ENCODE measurements at places on chromosomes 3 and 15.
A peak's percentile ranks its signal among the peaks of the same experiment; 100 is the strongest.

DNA sequence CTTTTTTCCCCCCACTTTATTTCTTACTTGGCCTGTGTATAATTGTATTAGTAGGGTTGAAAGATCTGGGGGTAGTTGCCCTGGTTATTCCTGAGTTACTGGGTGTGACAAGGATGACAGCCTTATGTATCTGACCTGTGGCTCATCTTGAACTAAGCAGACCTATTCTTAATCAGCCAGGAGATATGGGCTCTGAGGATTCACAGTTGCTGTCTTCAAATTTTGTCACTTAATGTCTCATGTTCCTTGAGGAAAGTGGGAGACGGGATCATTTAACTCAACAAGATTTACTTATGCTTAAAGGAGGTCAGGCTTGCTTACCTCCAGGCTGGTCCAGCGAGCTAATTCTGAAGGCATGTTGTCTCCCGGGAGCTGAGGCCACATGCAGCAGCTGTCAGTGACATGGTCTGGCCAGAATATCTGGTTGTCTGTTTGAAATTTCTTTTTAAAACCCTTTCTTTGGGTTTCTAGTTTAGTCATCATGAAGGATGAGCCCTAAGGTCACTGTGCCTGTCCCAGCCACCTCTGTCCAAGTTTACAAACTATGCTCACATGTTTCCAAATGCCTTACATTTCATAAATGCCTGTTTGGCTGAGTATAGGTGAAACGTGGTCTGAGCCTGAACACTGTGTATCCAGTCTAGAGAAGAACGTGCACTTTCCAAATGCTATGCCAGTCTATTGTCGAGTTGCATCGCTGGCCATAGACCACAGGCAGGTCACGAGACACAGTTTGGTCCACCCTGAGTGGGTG is 26.8 kb downstream of the LRTM1 start:
- DNase-seq: no peak

- DNase-seq: no peak
These were observed 1.1 kb upstream of the OR4F15 start for GRCh38 chr15:101810876-101811275.

GRCh38 chr15:40183636-40184463 is 23.0 kb downstream of the BUB1B start:
- DNase-seq: no peak

GRCh38 chr3:193869221-193870201 is 266.4 kb upstream of the HES1 start:
- DNase-seq: peak; percentile 74

- DNase-seq: peak; percentile 76
These were observed 225.6 kb upstream of the TLE3 start for GRCh38 chr15:70323111-70323851.

GRCh38 chr15:97972366-97972765 is 11.9 kb downstream of the ARRDC4 start:
- no peak for DNase-seq

DNA sequence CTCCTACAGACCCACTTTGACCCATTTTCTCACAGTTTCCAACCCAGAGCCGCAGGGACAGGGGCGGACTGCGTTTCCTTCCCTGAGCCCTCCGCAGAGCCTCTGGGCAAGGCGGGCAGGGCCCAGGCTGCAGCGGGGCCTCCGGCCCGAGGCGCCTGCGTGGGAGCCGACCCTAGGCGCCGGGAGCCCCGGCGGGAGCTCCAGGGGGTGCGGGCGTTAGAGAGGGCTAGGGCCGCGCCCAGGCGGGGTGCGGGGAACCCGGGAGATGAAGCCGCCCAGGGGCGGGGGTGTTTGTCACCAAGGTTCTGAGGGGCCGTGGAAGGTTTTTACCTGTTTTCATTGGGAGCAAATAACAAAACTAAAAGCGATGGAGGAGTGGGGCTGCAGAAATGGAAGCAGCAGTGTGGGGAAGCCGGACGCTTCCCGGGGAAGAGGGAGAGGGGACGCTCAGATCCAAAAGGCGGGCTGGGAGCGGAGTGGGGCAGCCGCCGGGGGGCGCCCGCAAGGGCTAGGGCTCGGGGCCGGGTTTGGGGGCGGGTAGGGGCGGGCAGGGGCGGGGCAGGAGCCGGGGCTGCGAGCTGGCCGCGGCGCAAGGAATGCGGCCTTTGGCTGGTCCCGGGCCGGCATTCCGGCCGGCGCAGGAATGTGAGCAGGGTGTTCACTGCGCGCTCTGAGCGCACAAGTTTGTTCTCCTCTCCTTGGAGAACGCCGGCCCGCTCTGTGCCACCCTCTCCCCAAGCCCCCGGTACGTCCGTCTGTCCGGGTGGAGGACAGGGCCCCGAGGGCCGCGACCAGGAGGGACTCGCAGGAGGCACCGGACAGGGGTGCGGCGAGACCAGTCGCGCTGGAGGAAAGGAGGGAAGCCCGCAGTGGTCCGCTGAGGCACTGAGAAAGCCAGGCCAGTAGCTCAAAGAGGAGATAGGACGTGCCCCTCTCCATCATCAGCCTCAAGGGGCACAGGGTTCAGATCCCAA is 61.1 kb downstream of the AMOTL2 start:
- DNase-seq: peak; percentile 84

GRCh38 chr3:103127737-103128136 is 692.9 kb downstream of the ZPLD1 start:
- DNase-seq: no peak

- DNase-seq: no peak
These were observed 115.0 kb downstream of the RAP2B start for GRCh38 chr3:153277029-153277428.

- DNase-seq: no peak
These were observed 13.5 kb upstream of the NR2C2 start for GRCh38 chr3:14933820-14934425.

GRCh38 chr3:150544041-150544440 is 2.3 kb downstream of the SERP1 start:
- no peak for DNase-seq

DNA sequence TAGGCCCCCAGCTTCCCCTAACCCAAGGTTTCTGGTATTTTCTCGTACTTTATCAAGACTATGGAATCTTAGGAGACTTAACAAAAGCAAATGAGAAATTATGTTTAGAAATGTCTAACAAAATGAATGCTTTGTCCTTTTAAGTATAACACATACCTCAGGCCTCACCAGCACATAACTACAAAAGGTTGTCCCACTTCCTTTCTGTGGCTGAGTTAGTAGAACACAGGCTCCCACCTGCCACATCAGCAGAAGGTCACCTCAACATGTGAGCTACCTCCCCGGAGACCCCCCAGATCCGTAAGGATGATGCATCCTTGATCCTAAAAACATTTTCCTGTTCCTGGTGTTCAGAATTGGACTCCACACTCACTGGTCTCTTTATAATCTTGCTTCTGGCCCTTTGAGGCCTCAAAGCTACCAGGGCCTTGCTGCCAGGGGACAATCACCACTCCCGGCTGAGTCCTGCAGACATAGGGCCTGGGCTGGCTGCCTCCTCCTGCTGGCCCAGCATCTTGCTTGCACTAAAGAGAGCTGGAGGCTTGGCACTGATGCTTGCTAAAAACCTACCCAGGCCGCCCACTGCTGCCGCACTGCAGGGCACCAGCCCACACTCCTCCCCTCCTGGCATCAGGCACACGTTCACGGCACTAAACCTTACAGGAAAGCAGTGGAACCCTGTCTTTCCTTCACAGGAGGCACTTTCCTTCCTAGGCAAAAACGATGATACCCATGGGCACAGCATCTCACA is 2.9 kb downstream of the CCRL2 start:
- peak; percentile 76 for DNase-seq

GRCh38 chr3:120410541-120410940 is 40.3 kb downstream of the FSTL1 start:
- DNase-seq: no peak

Measured in Right ventricle myocardium inferior (tissue), 1 donor.